ENCODE measurements at places on chromosomes 11 and 22.

GRCh38 chr11:83643115-83643514, 356.9 kb upstream of the CCDC90B start:
- DNase-seq: no peak

DNA sequence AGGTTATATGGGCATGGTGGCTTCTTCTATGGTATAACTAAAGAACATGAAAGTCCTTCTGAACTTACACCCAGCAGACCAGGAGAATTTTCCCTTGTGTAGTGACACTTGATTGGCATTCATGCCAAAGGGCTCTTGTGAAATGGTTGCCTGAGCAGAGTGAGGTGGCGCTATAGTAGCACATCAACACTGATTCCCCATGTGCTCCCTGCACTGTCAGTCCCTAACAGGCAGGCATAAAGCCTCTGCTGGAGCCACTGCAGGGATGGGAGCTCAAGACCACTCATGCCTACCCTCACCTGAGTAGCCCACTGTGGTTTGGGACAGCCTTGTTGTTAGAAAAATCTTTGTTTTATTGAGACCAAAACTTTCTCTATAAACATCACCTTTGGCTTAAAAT, 92.6 kb upstream of the LIN7C start:
- DNase-seq: no peak

GRCh38 chr11:42772886-42773285, 538.9 kb upstream of the API5 start:
- DNase-seq: no peak

GRCh38 chr11:71244116-71244810, 8.1 kb downstream of the SHANK2 start:
- DNase-seq: no peak

DNA sequence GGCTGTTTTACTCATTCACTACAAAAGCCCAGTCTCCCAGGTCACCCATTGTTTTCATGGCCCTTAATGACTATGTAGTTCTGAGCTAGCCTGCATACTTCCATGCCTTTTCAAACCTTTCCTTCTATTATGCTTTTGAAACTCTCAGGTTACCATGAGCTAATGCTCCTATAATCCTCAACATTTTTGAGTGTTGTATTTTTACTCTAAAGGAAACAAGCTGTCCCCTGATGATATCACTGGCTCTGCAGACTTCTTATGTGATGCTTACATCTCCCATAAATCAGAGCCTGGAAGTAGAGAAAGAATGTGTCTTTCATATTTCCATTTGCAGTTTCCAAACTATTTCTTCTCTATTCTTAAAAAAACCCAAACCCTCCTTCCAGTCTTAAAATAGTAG, 159.0 kb upstream of the RAG2 start:
- DNase-seq: no peak

DNA sequence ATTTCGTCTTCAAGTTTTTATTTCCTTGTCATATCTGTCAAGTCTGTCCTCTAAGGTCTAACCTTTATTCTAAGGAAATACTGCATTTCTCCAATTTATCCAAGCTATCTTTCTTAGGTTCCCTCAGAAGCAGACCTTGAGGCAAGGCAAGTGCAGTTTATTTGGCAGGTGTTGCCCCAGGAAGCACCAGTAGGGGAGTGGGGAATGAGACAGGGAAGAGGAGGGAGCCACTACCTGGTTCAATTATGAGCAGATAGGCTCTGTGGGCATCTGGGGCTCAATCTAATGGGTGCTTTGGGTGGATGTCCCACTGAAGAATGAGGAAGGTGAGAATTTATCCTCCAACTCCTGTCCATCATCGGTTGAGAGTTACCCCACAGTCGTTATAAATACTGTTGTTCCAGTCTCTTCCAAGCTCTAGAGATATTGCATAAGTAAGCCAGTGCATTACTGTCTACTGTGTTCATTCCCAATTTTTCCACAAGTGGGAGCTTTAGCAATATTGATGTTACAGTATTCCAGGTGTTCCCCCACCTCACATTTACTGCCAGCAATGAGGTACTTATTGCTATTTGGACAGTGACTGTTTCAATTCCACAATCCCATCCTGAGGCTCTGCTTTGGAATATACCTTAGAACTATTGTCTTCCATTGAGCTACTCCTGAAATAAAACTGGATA, 154.9 kb upstream of the CEP126 start:
- DNase-seq: no peak

DNA sequence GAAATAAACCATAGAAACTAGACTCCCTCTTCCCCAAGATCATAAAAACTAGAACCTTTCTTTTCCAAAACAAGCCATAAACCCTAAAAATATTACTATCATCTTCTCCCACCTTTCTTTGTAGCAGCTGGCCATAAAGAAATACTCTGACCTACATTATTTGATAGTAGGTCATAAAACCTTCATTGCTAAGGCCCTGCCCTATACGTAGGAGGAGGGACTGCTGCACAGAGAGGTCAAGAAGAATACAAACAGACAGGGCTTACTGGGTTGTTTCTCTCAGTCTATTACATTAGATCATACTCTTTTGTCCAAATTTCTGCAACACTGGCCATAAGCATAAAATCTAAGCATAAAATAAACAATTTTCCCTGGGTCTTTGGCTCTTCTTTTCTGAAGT, 101.5 kb downstream of the TYR start:
- no peak for DNase-seq

- no peak for DNase-seq
Observed at GRCh38 chr11:111798279-111798678, 32.1 kb upstream of the PPP2R1B start.

DNA sequence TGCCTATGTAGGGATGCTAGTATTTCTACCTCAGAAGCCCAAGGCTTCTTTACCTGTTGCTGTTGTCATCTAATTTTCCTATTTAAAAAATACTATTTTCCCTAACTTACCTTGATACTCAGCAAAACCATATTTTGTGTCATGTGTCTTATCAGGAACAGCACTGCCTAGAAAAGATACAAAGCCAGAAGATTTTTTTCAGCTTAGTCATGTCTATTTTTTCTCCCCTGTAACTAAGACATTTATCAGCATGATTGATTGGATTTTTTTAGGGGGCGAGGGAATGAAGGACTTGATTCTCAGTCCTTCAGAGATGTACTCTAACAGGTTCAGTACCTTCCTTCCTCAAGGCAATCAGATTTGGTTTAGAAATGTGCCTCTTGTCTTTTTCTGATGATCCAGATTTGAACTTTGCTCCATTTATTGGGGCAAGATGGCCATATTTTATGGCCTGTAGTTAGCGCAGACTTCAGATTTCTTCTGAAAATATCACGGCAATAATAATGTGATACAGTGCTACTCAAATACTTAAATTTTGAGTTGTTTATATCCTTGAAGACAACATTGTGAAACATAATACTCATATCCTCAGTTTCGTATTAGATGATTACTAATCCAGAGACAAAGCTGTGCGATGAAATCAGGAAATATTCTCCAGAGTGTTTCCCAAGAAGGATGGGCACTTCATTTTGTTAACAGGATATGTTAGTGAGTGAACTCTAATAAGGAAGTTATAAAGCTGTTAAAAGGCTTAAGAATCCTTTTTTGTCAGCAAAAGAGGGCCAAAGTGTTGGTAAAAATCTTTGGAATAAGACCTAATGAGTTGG, 3.8 kb upstream of the PIK3IP1 start:
- no peak for DNase-seq

All from AML-193 (cell line).